ENCODE measurements at places on chromosomes 1 and 21.

DNA sequence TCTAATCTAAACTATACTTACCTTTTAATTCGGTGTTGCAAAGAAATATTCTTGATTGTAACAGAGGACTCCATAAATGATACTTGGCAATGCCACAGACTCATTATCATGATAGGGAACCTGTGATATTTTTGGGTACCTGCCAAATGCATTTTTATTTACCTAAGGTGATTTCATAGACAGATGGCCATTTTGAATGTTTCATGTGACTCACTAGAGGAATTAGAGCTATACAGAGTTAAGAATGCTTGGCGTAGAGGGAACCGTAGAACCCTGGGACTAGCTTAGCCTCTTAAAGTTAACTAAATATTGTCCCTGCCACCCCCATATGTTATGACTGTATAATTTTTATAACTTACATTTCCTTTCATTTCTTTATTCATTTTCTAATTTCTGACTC lies 136.1 kb downstream of the DISP1 start:
- DNase-seq = peak; percentile 67

- DNase-seq = no peak
These were observed 5.0 kb downstream of the KDM5B start for GRCh38 chr1:202802998-202803932.

DNA sequence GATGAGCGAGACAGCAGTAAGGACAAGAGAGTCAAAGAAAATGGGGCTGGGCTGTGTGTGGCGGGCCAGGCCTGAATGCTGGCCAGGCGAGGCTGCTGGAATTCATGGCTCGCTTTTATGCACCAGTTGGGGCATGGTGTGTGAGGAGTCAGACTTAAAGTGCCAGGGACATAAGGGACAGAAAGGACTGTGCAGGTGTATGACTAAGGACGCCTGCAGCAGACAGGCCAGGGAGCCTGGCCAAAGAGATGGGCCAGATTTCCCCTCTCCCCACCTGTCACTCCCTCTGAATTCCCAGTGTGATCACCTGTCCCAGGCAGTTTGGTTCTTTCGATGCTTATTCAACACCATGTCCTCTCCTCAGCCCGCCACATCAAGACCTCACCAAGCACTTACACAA lies 16.9 kb upstream of the SMIM12 start:
- no peak for DNase-seq

DNA sequence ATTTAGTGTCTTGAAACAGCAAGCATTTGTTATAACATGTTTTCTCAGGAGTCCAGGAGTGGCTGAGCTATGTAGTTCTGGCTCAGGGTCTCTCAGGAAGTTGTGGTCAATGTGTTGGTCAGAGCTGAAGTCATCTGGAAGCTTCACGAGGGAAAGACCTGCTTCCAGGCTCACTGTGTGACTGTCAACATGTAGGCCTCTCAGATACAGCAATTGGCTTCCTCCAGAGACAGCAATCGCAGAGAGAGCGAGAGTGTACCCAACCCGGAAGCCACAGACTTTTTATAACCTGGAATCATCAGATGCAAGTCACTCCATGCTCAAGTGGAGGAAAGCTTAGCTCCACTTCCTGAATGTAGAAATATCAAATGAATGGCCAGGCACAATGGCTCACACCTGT lies 40.9 kb downstream of the TNFRSF9 start:
- no peak for DNase-seq

DNA sequence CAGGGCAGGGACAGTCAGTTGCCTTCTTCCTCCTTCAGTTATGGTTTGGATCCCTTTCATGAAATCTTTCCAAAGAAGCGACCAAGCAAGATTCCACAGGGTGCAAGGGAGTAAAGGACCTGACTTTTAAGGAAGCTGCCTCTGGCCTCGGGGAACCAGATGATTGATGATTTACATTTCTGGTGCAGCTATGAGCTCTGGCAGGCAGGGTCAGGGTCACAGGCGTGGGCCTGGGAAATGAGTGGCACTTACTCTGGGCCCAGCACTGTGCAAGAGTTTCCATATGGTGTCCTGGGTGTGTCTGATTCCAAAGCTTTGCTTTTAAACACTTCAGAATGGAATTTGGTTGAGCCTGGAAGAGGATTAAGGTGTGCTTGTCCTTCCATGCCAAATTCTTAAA lies 7.2 kb upstream of the CRABP2 start:
- no peak for DNase-seq

DNA sequence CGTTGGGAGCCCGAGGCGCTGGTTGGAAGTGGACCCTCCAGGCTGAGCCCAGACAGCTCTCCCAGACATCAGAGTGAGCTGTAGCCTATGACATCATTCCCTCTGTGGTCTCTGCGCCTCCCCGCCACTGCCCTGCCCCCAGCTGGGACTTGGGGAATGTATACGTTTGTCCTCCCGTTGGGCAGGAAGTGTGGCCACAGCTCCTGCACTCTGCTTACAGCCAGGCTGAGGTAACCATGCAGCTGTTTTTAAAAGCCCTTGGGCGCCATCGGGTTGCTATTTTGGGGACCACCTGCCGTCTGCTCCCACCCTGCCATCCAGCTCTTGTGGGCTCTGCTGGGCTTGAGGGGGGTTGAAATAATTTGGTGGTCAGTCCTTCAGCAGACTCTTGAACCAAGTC lies 7.8 kb downstream of the VASH2 start:
- DNase-seq = no peak

- DNase-seq = no peak
These were observed 50.9 kb downstream of the TLCD4 start for GRCh38 chr1:95168028-95168427.

- no peak for DNase-seq
These were observed 22.0 kb downstream of the BRINP3 start for GRCh38 chr1:190455631-190456030.
